ENCODE measurements at places on chromosomes 16 and 17.

DNA sequence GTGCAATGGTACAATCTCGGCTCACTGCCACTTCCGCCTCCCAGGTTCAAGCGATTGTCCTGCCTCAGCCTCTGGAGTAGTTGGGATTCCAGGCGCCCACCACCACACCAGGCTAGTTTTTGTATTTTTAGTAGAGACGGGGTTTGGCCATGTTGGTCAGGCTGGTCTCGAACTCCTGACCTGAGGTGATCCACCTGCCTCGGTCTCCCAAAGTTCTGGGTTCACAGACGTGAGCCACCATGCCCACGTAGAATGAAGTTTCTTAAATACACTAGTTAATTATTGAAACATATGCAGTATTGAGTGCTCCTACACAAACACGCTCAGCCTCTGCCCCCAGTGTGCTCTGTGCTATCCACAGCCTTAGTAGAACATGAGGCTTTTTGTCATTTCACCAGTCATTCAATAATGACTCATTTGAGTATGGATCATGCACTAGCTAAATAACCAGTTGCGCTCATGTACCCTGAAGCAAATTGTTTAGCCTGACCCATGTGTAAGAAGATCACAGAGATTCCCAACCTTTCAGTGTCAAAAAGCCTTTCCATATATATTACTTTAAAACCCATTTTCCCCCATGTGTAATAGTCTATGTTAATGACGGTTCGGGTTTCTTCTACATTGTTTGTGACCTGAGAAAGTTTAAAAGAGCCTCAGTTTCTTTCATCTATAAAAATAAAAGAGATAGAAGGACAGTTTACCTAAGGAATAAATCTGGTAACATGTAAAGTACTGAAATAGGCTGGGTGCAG lies 49.7 kb downstream of the TUBD1 start:
- peak; percentile 65 for DNase-seq

DNA sequence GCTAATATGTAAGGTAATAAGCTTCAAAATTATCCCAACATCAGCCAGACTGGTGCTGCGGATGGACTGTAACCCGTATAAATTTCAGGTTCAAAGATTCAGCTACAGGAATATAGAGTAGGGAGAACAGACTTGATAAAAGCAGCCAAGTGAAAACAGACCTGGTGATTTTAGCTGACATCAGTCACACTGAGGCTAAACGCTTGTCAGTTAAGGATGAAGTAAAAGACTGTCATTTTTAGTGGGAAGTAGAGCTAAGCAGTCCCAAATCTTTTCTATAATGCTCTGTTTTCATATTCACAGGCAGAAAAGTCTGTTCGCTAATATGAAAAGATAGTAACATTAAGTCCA lies 35.4 kb downstream of the CMTM4 start:
- no peak for DNase-seq

- DNase-seq: no peak
Measured at GRCh38 chr16:66845791-66846221, 1.6 kb downstream of the CA7 start.

- DNase-seq: no peak
Measured at GRCh38 chr16:85750146-85750826, 610 bp downstream of the C16orf74 start.

DNA sequence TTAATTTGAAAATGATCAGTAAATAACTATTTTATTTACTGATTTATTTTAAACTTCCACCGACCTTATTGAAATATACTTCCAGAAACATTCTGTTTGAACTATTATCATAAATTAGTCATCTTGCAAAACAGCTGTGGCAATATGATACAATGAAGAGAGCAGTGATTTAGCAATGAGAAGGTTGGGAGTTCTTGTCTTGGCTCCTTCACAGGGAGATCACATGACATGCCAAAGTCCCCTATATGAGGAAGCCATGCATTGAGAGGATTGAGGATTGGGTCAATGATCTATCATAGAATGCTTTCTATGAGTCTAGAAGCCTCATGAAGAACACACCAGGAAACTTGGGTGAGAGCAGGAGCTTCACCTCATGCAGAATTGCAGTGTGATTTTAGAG lies 222.7 kb downstream of the LGALS9B start:
- no peak for DNase-seq

DNA sequence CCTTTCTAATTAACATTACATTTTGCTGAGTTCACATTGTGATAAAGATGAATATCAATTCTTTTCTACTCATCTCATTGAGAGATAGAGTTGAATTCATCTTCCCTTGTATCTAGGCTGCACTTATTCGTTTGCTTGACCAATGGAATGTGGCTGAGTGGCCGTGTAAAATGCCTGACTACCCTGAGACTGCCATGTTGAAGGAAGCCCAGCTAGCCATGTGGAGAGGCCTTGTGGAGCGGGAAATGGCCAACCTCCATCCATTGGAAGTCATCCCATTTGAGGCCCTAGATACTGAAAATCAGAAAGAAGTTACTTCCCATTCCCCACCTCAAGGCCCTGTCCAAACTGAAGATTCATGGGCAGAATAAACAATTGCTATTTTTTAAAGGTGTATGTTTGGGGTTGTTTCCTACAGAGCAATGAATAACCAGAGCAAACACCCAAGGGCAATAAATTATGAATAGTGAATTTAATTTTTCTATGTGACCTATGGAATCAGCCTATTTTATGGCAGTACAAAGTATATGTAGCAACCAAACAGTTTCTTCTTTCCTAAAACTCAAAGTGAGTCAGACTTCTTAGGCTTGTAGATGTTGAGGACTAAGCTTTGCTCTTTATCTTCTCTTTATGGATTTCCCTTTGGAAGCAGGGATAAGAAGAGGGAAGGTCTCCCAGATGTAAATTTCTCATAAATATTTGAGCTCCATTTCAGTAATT lies 545.1 kb downstream of the MAF start:
- no peak for DNase-seq

DNA sequence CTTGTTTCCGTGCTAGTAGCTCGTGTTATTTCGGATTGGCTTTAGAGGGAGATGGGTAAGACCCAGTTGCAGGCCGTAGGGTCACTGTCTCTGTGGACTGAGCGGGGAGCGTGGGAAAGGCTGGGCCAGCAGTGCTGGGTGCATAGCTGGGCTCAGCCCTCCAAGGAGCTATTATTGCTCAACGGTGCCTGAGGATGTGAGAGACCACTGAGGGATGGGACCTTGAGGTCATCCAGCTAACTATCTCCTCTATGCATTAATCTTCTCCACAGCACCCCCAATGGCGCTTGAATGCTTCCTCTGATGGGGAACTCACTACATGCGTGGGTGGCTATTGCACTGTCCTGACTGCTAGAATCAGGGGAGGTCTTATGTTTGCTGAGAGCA lies 126.1 kb upstream of the FOXF1 start:
- DNase-seq: no peak

GRCh38 chr17:40443988-40444899 lies 994 bp downstream of the IGFBP4 start:
- no peak for DNase-seq

- DNase-seq: no peak
Measured at GRCh38 chr17:60901242-60901641, 223.6 kb downstream of the BCAS3 start.

GRCh38 chr16:79265701-79266100 lies 334.8 kb downstream of the MAF start:
- DNase-seq: no peak

DNA sequence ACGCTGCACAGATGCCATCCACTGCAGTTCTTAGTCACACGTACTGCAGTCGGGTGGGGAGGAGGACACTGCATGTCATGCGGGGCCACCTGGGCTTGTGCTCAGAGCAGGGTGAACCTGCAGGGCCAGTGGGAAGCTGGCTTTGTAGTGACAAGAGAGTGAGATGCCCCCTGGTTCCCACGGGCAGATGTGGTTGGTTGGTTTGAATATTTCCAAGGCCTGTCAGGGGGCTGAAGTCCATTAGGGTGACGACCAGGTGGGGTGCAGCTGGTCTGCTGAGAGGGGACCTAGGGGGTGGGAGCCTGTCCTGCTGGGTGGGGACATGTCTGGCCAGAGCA lies 14.3 kb downstream of the ZNF213 start:
- no peak for DNase-seq

DNA sequence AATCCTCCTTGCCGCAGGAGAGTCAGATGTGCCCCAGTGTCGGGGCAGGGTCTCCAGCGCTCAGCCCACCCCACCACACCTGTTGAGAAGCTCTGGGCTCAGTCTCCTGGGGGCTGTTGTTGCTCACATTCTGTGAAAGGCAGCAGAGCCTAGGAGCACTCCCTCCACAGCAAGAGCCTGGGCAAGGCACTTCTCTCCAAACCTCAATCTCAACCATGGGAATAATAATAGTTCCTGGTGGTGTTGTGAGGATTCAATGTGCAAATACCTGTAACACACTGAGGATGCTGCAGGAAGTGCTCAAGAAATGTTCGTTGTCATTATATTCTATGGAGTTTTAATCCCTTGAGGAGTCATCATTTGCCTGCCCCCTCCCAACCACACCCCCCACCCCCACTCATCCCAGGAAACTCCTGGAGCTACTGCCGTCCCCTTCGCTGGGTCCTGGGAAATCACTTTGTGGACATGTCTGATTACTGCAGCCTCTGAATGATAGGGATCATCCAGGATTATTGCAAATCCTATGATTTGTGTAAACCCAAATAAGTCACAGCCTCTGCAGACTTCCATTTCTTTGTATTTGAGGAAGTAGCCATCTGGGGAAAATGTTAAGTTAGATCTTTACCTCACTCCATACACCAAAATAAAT lies 61.5 kb downstream of the CCT6B start:
- DNase-seq: no peak

DNA sequence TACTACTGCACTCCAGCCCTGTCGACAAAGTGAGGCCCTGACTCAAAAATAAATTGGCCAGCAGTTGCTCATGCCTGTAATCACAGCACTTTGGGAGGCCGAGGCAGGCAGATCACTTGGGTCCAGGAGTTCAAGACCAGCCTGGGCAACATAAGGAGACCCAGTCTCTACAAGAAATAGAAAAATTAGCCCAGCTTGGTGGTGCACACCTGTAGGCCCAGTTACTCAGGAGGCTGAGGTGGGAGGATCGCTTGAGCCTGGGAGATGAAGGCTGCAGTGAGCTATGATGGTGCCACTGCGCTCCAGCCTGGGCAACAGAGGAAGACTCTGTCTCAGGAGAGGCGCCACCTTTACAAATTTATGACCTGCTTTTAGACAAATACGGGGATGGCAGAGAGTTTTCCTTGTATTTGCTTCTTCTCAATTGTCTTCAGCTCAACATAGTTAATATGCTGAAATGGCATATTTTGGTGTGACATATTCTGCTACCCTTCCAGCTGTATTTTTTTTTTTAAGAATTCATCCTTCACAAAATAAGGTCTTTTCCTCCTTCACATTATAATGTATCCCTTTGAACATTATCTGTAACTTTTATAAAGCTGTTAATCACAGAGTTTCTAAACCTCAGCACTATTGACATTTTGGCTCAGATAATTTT lies 21.1 kb upstream of the YPEL2 start:
- no peak for DNase-seq

DNA sequence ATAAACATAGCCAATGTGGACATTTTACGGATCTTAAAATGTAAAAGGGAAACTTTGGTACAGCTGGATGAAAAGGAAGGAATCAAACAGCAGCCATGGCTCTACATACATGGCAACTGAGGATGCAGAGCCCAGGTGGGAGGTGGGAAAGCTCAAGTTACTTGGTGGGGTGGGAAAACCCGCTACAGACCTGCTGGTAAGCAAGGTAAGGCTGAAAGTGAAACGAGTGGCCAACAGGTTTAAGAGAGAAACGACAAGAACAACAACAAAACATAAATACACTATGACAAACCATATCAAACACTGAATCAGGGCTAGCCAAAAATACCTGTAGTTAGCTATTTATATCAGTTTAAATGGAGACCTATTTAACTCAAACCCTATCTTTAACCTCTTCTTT lies 185.3 kb downstream of the CEP112 start:
- DNase-seq: no peak

DNA sequence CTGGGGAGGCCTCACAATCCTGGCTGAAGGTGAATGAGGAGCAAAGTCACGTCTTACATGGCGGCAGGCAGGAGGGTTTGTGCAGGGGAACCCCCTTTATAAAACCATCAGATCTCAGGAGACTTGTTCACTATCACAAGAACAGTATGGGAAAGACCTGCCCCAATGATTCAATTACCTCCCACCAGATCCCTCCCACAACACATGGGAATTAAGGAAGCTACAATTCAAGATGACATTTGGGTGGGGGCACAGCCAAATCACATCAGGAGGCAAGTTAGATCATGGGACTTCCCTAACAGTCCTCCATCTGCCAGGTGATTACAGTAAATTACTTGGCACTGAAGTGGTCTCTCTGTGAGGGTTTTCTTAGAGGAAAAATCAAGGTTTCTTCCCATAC lies 5.3 kb downstream of the TMEM114 start:
- no peak for DNase-seq

GRCh38 chr17:77495575-77495974 lies 354.8 kb downstream of the SEC14L1 start:
- no peak for DNase-seq

DNA sequence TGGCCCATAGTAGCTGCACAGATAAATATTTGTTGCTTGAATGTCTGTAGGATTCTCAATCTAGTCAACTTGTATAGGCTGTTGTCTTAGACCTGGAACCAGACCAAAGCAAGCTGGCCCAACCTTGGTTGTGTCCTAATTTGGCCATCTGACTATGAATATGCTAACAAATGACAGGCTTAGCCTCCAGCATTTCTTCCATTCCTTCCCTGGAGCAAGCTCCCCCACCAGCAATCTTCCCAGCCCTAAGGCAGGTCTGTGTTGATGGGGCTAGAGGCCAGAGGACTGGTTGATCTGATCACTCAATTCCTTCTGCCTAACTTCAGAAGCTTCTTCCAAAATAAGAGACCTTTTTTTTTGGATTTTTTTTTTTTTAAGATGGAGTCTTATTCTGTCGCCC lies 9.4 kb upstream of the PHOSPHO1 start:
- DNase-seq: no peak

DNA sequence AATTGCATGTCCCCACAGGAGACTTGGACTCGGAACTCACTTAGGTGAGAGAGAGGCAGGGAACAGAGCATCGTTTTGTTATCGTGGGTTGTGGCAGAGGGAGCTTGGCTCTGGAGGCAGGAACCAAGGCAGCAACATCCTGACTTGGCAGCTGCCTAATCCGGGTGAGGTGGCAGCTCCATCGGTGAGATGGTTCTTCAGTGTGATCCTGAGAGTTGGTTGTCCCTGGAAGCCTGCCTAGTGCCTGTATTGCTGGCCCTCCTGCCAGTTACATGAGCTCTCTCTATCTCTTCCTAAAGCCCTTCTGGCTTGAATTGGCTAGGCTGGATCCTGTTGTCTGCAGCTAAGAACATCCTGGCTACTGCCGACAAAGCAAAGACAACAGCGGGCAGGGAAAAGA lies 19.9 kb upstream of the SEC14L1 start:
- DNase-seq: no peak

DNA sequence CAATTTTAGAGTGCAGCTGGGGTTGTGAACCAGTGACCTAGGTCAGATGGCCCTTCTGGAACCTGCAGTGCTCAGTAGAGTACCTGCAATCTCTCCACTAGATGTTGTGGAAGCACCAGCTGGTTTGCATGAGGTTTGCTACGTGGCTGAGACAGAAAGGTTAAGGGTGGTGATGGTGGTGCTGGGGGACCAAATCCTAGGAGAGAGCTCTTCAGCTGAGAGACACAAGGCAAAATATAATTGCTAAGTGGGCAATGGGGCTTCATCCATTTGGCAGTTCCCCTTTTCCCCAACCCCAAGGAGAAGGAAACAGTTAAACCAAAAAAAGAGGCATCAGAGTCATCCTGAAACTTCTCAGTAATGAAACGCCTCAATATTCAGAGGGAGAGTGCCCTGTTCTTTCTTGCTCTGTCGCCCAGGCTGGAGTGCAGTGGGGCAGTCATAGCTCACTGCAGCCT lies 13.9 kb downstream of the ITPRIPL2 start:
- no peak for DNase-seq

GRCh38 chr17:74354123-74354522 lies 7.5 kb downstream of the BTBD17 start:
- peak; percentile 48 for DNase-seq
